ENCODE measurements at places on chromosomes 6 and 20.

DNA sequence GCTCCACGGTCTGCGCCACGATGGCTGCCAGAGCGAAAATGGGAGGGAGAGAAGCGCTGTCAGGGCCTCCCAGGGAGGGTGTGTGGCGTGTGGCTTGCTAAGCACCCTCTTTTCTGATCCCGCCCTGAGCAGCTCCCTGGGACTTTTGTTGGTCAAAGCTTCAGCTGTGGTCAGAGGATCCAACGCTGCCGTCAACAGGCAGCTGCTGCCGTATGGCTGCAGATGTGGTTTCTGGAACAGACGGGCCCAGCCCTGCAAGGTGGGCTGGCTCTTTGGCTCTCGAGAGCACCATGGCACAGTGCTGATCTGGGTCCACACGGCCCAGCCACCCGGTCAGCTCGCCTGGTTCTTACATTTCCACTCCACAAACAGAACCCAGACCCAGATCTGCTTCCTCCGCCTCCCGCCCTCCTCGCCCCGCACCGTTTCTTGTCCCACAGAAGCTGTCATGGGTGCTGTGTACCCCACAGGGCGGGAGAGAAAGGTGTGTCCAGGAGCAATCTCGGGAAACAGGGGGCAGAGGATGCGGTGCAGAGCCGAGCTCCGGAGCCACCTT is 86.0 kb upstream of the BHLHE23 start:
- peak; percentile 0 for DNase-seq
- H3K4me3 ChIP-seq, result no peak overlapping the region
- peaks cover 9% of the 10 kb centered on the region for H3K27me3 ChIP-seq
- H3K27ac ChIP-seq, result no peak overlapping the region
- no peaks in the 10 kb centered on the region for H3K36me3 ChIP-seq

DNA sequence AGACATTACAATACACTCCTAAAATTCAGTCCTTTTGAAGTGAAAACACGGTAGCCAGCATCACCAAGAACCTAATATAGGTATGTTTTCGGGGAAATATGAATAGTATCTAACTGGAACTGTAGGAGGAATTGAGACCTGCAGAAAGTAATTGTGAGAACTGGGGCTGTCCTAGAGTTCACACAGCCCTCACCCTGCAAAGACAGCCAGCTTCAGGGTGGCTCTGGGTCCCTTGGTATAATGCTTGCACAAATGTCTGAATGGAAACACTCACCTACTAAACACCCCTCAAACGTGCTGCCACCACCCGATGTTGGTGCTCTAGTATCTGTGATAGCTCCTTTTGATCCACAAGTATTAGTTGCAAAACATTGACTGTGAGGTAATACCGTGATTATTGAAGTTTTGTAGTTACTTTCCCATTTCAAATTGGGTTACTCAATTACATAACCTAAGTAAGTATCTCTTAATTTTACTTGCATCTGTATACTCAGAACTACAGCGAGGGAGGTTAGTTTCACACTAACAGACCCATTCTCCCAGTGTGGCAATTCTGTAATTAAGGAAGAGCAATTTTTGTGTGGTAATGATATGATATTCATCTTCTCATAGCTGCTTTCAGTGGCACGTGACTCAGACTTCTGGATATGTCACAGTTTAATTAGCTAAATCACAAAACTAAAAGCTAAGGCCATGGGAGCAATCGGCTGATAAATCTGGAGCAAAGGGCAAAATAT is 129.5 kb downstream of the INSM1 start:
- peak overlapping the region; percentile 86 for H3K27ac ChIP-seq
- H3K27me3 ChIP-seq, result no peaks in the 10 kb centered on the region
- H3K4me1 ChIP-seq, result peaks cover 65% of the 10 kb centered on the region
- DNase-seq, result peak; percentile 53

DNA sequence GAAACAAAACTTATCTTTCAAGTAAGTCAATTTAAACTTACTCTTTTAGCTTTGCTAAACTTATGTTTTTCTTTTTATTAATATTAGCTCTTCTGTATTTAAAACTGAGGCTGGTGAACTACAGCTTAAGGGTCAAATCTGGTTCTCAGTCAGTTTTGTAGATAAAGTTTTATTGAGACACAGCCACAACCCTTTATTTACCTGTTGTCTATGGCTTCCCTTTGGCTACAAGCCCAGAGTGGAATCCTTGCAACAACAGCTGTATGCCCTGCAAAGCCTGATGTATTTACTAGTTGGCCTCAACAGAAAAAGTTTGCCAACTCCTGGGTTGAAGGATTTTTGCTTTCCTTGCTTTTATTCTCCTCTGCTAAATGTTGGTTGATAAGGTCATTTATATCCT is 491.4 kb upstream of the RNF217 start:
- H3K36me3 ChIP-seq, result no peaks in the 10 kb centered on the region
- H3K27ac ChIP-seq, result no peak overlapping the region
- no peaks in the 10 kb centered on the region for H3K4me1 ChIP-seq

DNA sequence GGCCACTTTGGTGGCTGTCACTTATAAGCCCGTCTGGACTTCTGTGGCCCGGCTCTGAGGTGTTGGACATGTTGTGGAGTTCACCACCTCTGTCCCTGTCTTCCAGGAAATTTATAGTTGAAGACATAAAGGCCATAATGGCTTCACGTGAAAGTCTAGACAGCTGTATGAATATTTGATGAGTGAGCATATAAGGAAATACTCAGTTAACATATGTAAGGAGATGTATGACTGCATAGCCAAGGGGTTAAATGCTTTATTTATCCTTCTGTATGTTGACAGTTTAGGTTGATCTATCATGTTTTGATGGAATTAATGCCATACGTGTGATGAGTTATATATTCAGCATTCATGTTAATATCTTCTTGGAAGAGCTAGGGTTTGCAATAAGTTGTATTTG is 16.1 kb downstream of the HIVEP1 start:
- H3K4me3 ChIP-seq, result no peak overlapping the region
- peaks cover 65% of the 10 kb centered on the region for H3K4me1 ChIP-seq
- H3K36me3 ChIP-seq, result peaks cover 76% of the 10 kb centered on the region
- H3K27me3 ChIP-seq, result no peaks in the 10 kb centered on the region

GRCh38 chr6:51303338-51303737 is 484.7 kb downstream of the TFAP2B start:
- no peak for DNase-seq
- H3K36me3 ChIP-seq, result no peaks in the 10 kb centered on the region
- H3K4me1 ChIP-seq, result no peaks in the 10 kb centered on the region
- peaks cover 1% of the 10 kb centered on the region for H3K27me3 ChIP-seq

DNA sequence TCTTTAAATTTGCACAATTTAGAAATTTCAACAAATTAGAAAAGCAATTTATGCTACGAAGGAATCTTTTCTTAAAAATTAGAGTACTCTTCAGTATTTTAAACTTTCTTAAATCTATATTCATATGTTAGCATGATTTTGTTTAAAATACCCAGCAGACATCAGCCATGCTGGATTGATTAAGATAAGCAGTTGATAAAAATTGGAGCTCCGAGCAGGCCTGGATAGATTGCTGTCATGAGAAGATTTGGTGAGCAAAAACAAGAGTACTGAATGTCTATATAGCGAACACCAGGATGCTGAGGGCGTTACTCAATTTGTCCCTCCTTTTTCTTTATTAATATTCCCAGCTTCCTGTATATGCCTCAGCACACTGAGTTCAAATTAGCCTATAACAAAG is 108.4 kb upstream of the SLC35B3 start:
- H3K27ac ChIP-seq, result no peak overlapping the region
- DNase-seq, result no peak
- H3K36me3 ChIP-seq, result no peaks in the 10 kb centered on the region
- peaks cover 2% of the 10 kb centered on the region for H3K27me3 ChIP-seq
- H3K4me3 ChIP-seq, result no peak overlapping the region

DNA sequence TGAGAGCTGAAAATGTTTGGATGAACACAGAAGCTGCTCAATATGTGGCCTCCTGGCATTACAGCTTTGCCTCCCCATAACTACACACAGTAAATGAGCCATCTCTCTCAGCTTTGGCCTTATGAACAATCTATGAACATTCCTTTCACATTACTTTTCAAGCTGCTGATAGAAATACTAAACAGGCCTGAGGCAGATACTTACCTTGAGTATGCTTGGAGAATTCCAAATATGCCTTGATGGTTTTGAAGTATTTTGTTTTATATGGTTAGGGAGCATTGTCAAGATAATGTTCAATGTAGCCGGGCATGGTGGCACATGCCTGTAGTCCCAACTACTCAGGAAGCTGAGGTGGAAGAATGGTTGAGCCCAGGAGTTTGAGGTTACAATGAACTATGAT is 104.5 kb downstream of the CD24 start:
- H3K36me3 ChIP-seq, result no peaks in the 10 kb centered on the region
- no peak for DNase-seq
- no peaks in the 10 kb centered on the region for H3K4me1 ChIP-seq

- no peak overlapping the region for H3K27ac ChIP-seq
- DNase-seq, result no peak
- no peaks in the 10 kb centered on the region for H3K36me3 ChIP-seq
- H3K27me3 ChIP-seq, result peaks cover 10% of the 10 kb centered on the region
- no peak overlapping the region for H3K4me3 ChIP-seq
- peaks cover 4% of the 10 kb centered on the region for H3K4me1 ChIP-seq
These were observed 18.4 kb upstream of the HLA-G start for GRCh38 chr6:29809249-29809648.

DNA sequence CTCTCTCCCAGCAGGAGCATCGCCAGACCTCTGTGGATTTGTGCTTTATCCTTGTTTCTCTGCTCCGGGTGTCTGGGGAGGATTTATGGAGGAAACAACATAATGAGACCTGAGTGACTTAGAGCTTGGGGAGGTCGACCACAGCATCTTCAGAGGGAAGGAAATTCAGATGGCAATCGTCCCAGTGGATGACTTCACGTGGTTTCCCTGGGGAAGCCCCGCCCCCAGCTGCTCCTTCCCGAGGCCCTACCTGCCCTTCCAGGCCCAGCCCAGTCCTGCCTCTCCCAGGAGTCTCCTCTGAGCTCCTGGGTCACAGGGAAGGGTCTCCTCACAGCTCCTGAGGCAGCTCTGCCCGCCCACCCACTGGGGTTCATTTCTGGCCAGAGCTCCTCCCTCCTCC is 430.3 kb upstream of the SULF2 start:
- H3K4me3 ChIP-seq, result no peak overlapping the region
- peaks cover 4% of the 10 kb centered on the region for H3K27me3 ChIP-seq
- no peak for DNase-seq
- no peaks in the 10 kb centered on the region for H3K4me1 ChIP-seq
- H3K36me3 ChIP-seq, result no peaks in the 10 kb centered on the region

DNA sequence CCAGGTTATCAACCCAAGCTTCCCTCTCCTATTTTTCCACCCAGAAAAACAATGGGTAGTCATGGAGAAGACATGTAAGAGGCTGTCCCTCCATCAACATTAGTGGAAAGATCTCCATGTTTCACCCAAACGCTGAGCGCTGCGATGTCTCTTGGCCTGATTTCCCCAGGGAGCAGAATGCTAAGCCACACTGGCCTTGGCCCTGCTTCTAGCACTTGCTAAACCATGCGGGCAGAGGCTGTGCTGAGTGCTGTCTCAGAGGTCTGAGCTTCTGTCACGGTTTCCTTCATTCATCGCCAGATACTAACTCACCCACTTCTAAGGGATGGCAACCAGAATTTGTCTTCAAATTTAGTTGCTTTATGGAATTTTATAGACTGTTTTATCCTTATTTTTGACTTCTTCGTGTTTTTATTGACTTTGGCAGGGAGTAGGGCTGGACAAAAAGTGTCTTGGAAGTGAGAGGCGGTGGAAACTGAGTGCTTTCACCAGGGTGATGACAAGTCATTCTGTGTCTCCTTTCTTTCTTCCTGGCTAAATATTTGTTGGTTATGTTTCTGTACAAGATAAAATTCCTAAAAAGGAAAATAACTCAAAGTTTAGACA is 181.4 kb upstream of the UST start:
- peaks cover 9% of the 10 kb centered on the region for H3K27me3 ChIP-seq
- no peak overlapping the region for H3K27ac ChIP-seq
- H3K36me3 ChIP-seq, result no peaks in the 10 kb centered on the region
- no peak overlapping the region for H3K4me3 ChIP-seq
- no peak for DNase-seq

DNA sequence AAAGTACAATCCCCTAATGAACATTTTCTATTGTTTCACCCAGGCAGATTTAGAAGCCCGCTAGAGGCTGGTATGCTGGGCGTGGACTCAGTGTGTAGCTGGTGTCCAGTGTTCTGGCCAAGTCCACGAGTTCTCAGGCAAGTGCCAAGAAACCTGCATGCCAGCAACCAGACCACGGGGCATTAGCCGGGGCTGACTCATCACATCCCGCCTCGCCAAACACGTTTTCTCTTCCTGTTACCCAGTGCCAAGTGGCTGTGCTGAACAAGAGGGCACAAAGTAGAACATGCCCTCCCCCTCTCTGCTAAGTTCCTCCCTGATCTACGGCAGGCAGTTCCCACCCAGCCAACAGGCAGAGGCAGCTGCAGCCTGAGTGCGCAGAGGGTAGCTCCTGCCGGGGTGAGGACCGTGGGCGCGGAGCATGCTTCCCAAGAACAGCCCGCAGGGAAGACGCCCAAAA is 29.6 kb downstream of the RAMACL start:
- no peaks in the 10 kb centered on the region for H3K27me3 ChIP-seq
- DNase-seq, result peak; percentile 31
- no peak overlapping the region for H3K4me3 ChIP-seq
- no peak overlapping the region for H3K27ac ChIP-seq
- peaks cover 3% of the 10 kb centered on the region for H3K36me3 ChIP-seq
- H3K4me1 ChIP-seq, result peaks cover 6% of the 10 kb centered on the region

- peak; percentile 8 for DNase-seq
- H3K27me3 ChIP-seq, result no peaks in the 10 kb centered on the region
- no peaks in the 10 kb centered on the region for H3K4me1 ChIP-seq
- H3K27ac ChIP-seq, result no peak overlapping the region
- H3K36me3 ChIP-seq, result peaks cover 50% of the 10 kb centered on the region
These were observed 30.6 kb upstream of the MYLK2 start for GRCh38 chr20:31788578-31788977.

DNA sequence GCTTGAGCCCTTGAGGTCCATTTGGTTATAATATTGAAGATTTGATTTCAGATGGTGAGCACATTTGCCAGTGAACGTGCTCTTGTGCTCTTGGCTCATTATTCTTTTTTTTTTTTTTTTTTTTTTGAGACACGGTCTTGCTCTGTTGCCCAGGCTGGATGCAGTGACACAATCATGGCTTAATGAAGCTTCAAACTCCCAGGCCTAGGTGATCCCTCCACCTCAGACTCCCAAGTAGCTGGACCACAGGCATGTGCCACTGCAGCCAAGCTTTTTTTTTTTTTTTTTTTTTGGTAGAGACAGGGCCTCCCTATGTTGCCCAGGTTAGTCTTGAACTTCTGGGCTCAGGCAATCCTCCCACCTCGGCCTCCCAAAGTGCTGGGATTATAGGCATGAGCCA is 176.2 kb downstream of the KLHL32 start:
- H3K4me3 ChIP-seq, result no peak overlapping the region
- no peak overlapping the region for H3K27ac ChIP-seq
- DNase-seq, result no peak
- no peaks in the 10 kb centered on the region for H3K27me3 ChIP-seq
- H3K4me1 ChIP-seq, result no peaks in the 10 kb centered on the region

GRCh38 chr6:108669673-108670072 is 109.0 kb downstream of the FOXO3 start:
- no peak overlapping the region for H3K27ac ChIP-seq
- H3K4me1 ChIP-seq, result peaks cover 54% of the 10 kb centered on the region
- H3K36me3 ChIP-seq, result peaks cover 17% of the 10 kb centered on the region
- H3K27me3 ChIP-seq, result no peaks in the 10 kb centered on the region
